ENCODE measurements at places on chromosomes 11 and 22. TPM values are rescaled to one million over a fixed set of nuclear protein-coding genes. Genes with fewer than 3 reads are reported as not detected.

- H3K36me3 ChIP-seq = no peaks in the 10 kb centered on the region
- DNase-seq = no peak
- no peak overlapping the region for H3K27ac ChIP-seq
- H3K27me3 ChIP-seq = peaks cover 6% of the 10 kb centered on the region
Measured at GRCh38 chr11:115303929-115304531, 200.2 kb downstream of the CADM1 start.

- peaks cover 3% of the 10 kb centered on the region for H3K36me3 ChIP-seq
- H3K4me1 ChIP-seq = peaks cover 6% of the 10 kb centered on the region
- no peak for DNase-seq
- peaks cover 35% of the 10 kb centered on the region for H3K27me3 ChIP-seq
- no peak overlapping the region for H3K4me3 ChIP-seq
- H3K27ac ChIP-seq = peak overlapping the region; percentile 54
Measured at GRCh38 chr11:116688202-116688540, 84.6 kb downstream of the BUD13 start.

- H3K27ac ChIP-seq = peak overlapping the region; percentile 77
- H3K4me1 ChIP-seq = peaks cover 13% of the 10 kb centered on the region
- DNase-seq = no peak
- peaks cover 6% of the 10 kb centered on the region for H3K27me3 ChIP-seq
Measured at GRCh38 chr11:68004551-68005335, 846 bp upstream of the UNC93B1 start.

DNA sequence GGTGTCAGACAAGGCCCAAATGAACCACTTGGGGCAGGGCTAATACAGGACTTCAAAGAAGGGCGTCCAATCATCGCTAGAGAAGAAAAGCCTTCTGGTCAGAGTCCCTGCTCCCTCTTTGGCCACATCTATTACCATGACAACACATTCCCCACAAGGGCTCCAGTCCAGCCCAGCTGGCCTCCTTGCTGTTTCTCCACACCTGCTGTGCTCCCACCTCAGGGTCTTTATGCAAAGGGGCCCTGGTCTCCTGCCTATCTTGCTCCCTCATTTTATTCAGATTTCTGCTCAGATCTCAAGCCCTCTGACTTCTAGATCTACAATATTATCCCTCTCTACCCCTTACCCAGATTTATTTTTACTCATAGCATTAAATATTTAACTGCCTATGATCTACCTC lies 58.0 kb upstream of the KIRREL3 start:
- no peak overlapping the region for H3K4me3 ChIP-seq
- no peak for DNase-seq
- no peaks in the 10 kb centered on the region for H3K27me3 ChIP-seq
- H3K36me3 ChIP-seq = no peaks in the 10 kb centered on the region
- H3K4me1 ChIP-seq = no peaks in the 10 kb centered on the region

DNA sequence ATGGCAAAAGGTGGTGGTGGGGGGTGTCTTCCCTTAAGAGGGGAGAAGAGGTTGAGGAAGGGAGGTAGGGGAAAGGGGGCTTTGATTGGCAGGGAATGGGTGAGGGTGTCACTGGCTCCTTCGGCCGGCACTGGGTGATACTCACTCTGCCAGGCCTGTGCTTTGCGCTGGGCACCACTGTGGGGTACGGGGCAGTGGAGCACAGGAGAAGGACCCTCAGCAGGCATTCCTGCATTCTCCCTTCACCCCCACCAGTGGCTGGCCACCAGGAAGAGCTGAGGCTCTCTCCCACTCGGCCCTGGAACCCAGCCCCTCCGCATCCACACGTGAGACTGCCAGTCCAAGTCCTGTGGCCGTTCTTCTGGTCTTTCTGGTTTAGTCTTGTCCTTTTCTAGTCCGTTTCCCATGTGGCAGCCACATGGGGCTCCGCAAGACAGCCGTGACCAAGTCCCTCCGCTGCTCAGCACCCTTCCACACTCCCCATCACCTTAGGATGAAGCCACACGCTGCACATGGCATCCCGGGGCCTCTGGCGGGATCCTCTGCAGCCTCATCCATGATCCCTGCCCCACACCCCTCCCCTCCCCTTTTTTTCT lies 8.0 kb downstream of the CAPN5 start:
- peak; percentile 2 for DNase-seq
- peaks cover 16% of the 10 kb centered on the region for H3K4me1 ChIP-seq
- no peak overlapping the region for H3K27ac ChIP-seq
- no peaks in the 10 kb centered on the region for H3K27me3 ChIP-seq

Gene TESMIN
- 5.5 TPM for total RNA-seq

Gene OR8K1
- total RNA-seq = not detected

Gene PPP1R14B
- total RNA-seq = 48.2 TPM

Gene KCNQ1
- 18.6 TPM for total RNA-seq

Data from T-helper 17 cell (primary cell).